Trophoblast cell (in vitro differentiated cells and primary cell): ENCODE measurements at places on chromosomes 16 and 17.

DNA sequence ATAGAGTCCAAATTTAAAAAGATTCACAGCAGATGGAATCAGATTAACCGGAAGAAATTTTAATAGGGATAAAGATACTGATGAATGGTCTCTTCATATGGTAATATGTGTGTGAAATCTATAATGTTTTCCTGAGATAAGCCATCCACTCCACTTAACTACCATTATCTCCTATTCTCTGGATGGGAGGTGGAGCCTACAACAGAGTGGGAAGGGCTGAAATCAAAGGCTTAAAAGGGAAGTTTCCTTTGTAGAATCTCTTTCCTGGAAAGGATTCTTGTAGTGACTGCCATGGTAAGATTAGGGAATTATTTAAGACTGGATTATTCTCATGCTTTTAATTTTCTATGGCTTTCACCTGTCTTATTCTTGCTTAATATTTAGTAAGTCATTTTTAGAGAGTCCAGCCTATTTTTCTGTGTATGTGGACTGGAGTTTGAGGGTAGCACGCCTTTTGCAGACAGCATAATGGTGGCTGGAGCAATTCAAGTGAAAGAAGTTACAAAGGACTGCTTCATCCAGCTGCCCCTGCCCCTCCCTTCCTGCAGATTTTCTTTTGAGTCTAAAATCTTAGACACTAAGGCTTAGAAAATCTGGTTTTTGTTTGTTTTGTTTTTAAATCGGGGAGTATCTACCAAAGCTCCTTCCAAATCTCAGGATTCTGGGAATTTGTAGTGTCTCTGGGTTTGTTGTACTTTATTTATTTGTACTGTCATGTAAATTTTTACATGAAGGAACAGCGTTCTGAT, 26.5 kb downstream of the KAT7 start:
- H3K4me1 ChIP-seq = peaks cover 4% of the 10 kb centered on the region
- H3K27me3 ChIP-seq = no peaks in the 10 kb centered on the region
- DNase-seq = no peak
- H3K27ac ChIP-seq = peak overlapping the region; percentile 64
- H3K4me3 ChIP-seq = no peak overlapping the region
- H3K36me3 ChIP-seq = peaks cover 22% of the 10 kb centered on the region

GRCh38 chr17:74875977-74876593, 3.3 kb upstream of the FDXR start:
- no peak for DNase-seq
- H3K4me1 ChIP-seq = peaks cover 11% of the 10 kb centered on the region
- no peak overlapping the region for H3K27ac ChIP-seq
- no peaks in the 10 kb centered on the region for H3K36me3 ChIP-seq
- no peak overlapping the region for H3K4me3 ChIP-seq
- H3K27me3 ChIP-seq = no peaks in the 10 kb centered on the region

- no peak for DNase-seq
- H3K36me3 ChIP-seq = no peaks in the 10 kb centered on the region
- H3K4me1 ChIP-seq = no peaks in the 10 kb centered on the region
Measured at GRCh38 chr16:90057738-90058173, 19.4 kb downstream of the PRDM7 start.

GRCh38 chr17:41530062-41531048, 2.2 kb upstream of the KRT19 start:
- no peak overlapping the region for H3K4me3 ChIP-seq
- peak overlapping the region; percentile 92 for H3K27ac ChIP-seq
- H3K36me3 ChIP-seq = peaks cover 2% of the 10 kb centered on the region
- no peaks in the 10 kb centered on the region for H3K27me3 ChIP-seq
- H3K4me1 ChIP-seq = peaks cover 42% of the 10 kb centered on the region
- peak; percentile 96 for DNase-seq

DNA sequence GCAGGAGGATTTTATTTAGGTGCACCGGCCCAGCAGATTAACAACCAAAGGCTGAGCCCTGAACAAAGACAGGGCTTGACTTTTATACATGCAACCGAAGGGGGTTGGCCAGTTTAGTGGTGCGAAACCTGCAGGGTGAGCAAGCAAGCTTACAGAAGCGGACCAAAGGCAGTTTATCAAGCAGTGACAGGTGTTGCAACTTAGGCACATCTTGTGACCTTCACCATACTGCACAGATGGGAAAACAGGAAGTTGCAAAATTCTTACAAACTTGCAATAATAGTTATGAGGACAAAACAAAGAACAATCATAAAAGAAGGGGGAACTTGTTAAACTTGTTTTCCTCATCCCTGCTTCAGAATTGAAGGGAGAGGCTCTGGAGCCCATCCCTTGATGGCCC, 1265.1 kb downstream of the CDH8 start:
- DNase-seq = no peak
- H3K4me3 ChIP-seq = no peak overlapping the region
- H3K36me3 ChIP-seq = no peaks in the 10 kb centered on the region
- no peaks in the 10 kb centered on the region for H3K4me1 ChIP-seq

- no peak for DNase-seq
- H3K4me3 ChIP-seq = no peak overlapping the region
- H3K36me3 ChIP-seq = no peaks in the 10 kb centered on the region
Measured at GRCh38 chr16:27433636-27434035, 31.7 kb downstream of the IL21R start.

GRCh38 chr17:11144358-11145233, 96.4 kb upstream of the SHISA6 start:
- H3K4me1 ChIP-seq = no peaks in the 10 kb centered on the region
- no peaks in the 10 kb centered on the region for H3K27me3 ChIP-seq
- no peak overlapping the region for H3K4me3 ChIP-seq
- no peak overlapping the region for H3K27ac ChIP-seq
- peak; percentile 69 for DNase-seq
